ENCODE measurements at places on chromosomes 2 and 18.

DNA sequence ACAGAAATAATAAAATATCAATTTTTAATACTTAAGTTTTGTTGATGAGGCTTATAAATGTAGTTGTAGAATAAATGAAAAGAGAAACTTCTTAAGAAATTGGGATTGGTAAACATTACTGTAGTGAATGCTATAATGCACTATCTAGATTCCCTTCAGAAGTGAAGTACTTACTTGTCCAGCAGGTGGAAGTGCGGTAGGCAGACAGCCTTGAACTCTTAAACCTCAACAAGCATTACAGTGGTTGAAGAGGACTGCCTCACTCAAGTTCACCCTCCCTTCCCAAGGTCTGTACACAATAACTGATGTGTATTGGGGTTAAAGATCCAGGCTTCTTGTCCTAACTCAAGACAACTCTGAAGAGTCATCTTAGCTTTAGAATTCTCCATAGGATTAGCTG, 931.0 kb upstream of the LRRTM1 start:
- no peak for DNase-seq

DNA sequence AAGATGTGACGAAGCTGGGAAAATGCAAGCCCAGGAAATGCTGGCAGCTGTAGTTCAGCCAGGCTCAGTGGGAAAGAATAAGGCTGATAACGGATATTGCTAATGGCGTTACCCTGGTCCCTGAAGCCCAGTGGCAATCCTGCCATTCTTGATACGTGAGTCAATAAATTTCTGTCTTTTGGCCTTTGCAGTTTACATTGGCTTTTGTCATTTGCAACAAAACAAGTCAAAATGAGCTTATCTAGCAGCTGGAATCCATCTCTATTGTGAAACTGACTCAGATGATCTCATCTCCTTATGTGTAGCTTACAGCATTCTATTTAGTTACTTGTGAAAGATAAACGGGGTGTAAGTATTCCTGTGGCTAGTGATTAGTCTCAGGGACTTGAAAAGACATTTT, 43.8 kb downstream of the ARL6IP6 start:
- DNase-seq: no peak

DNA sequence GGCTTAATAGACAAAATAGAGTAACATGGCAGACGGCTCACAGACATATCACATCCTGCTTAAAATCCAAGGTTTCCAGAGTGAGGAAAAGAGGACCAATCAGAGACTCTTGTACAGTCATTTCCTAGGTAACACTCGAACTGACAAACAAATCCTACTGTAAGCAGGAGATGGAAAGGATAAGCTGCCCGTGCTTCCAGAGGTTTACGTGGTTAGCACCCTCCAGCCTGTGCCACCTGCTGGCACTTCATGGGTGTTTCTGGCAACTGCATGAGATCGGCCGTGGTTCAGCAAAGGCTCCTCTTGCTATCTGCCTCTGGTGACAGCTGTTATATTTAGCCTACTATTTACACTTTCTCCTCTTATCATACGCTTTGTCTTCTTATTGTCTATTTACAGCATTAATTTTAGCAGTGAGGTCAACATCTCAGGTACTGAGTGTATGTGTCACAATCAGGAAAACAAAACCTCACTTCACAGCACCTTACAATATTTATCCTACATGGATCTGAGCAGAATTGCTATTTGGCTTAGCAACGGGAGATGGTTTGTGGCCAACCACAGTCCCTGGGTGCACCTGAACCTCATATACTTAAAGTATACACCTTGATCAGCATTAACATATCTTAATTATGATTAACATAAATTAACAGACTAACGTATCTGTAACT, 226.9 kb downstream of the TMEM163 start:
- DNase-seq: no peak

DNA sequence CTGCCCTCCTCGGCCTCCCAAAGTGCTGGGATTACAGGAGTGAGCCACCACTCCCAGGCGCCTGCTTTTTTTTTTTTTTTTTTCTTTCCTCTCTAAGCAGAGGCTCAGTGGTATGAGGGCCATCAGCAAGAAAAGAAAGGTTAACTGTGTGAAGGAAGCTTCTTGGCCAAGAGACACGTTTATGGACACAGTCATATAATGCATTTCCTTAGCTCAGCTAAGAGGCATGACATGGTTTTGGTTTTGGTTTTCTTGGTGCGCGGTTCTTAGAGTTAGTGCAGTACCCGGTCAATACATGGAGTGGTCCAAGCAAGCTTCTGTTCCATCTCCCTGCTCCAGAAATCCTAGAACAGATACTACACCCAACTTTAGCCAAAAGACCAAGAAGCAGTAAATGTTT, 42.6 kb downstream of the RALBP1 start:
- DNase-seq: no peak

DNA sequence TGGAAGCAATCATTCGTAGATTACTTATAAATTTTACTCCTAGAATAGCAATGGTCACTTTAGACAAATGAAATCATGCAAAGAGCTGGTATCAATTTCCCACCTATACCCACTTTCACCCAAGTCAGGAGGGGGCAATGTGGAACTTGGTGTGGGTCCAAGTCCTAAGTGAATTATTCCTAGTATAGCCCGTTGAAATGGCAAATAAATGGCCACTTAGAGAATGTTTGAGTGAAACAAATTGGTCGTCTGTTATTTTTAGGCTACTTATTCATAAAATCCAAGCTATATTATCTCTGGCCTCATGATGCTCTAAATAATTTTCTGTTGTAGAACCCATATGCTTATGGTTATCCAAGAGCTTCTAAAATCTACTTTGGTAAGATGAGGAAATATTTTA, 98.1 kb downstream of the MYO3B start:
- DNase-seq: no peak

GRCh38 chr2:45276914-45277313, 267.7 kb upstream of the SIX2 start:
- DNase-seq: no peak

- no peak for DNase-seq
These were observed 121.1 kb upstream of the KLHL14 start for GRCh38 chr18:32893915-32894314.

GRCh38 chr2:223720367-223720766, 117.0 kb downstream of the AP1S3 start:
- no peak for DNase-seq

DNA sequence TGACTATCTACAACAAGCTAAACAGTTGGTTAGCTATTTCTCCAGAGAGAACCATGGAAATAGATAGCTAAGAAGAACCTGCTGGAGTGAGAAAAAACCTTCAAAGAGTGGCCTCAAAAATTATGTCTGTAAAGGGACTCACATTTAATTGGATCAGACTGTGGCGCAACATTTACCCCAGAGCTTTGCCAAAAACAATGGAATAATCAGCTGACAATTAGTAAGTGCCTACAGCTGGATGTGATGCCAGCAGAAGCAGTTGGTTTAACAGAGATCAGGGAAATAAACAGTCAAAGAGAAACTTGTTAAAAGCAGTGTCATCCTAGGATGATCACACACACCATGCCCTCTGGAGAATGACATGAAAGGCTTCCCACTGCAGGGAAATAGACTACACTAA, 310.7 kb downstream of the CLIP4 start:
- no peak for DNase-seq

GRCh38 chr2:78896536-78896935, 129.0 kb upstream of the REG3G start:
- no peak for DNase-seq

DNA sequence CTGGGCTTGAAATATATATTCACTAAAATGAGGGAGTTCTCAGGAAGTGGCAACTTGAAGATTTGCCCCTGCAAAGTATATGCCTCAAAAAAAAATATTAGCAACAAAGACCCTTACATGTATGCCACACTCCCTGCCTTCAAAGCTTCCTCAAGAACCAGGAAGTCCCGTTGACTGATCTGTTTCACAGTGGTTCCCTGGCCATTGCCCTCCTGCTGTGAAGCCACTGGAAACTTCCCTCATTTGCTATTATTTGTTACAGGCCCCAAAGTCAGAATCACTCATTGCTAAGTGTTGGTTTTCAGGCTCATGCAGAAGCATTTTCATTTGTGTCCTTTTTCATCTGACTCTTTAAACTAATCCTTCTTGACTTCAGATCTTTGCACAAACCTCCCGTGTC, 421.5 kb downstream of the ZNF521 start:
- DNase-seq: no peak

DNA sequence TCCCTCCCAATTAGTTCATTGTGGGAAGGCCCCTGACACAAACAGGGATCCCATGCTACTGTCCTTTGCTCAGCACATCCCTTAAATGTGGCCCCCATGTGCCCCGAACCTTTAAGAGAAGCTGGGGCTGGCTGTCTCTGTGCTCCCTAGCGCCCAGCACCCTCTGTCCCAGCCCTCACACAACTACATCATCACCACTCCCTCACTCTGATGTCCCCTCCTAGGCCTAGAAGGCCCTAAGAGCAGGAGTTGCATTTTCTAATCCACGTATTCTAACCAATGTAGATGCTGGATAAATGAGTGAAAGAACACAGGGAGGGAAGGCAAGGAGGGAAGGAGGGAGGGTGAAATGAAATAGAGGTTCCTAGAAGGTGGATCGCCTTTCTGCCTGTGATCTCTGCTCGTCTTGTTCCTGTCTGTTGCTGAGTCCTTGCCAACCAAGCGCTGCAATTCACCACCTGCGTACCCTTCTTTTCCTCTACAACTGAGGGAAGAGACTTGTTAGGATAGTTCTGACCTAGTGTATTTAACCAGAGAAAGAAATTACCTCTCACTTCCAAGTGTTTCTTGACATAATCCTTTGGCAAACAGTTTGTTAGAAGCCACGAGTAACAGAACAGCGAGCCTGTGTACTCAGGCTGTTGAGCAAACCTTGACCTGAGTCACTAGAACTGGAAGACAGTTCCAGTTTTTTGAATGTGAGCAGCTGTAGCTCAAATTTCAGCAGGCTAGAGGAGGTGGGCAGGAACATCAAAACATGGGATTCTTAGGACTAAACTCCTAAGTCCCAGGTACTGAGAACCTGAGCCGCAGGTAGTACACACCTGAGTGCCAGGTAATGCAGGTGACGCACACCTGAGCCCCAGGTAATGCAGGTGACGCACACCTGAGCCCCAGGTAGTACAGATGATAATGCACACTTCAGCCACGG, 181.5 kb upstream of the ID2 start:
- DNase-seq: no peak

DNA sequence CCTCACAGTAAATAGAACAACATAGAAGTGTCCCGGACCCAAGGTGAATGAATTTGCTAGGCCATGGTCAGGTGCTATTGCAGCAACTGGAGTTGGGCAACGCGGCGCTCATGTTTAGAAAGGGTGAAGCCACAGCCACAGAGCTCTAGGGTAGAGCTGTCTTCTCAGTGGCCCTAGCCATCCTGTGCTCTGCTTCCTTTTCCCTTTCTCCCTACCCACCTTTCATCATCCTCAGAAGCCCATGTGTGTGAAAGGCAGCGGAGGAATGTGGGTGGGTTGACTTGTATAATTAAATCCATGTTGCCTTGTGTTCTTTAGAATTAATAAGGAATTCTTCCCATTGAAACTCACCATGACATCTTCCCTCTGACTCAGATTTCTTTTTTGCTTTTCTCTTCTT, 336.7 kb downstream of the OSR1 start:
- DNase-seq: no peak

Measured in T-helper 9 cell (primary cell).